Activated naive CD4-positive, alpha-beta T cell treated with anti-CD3 and anti-CD28 coated beads for 36 hours (primary cell): ENCODE measurements at places on chromosomes 5 and 9.

DNA sequence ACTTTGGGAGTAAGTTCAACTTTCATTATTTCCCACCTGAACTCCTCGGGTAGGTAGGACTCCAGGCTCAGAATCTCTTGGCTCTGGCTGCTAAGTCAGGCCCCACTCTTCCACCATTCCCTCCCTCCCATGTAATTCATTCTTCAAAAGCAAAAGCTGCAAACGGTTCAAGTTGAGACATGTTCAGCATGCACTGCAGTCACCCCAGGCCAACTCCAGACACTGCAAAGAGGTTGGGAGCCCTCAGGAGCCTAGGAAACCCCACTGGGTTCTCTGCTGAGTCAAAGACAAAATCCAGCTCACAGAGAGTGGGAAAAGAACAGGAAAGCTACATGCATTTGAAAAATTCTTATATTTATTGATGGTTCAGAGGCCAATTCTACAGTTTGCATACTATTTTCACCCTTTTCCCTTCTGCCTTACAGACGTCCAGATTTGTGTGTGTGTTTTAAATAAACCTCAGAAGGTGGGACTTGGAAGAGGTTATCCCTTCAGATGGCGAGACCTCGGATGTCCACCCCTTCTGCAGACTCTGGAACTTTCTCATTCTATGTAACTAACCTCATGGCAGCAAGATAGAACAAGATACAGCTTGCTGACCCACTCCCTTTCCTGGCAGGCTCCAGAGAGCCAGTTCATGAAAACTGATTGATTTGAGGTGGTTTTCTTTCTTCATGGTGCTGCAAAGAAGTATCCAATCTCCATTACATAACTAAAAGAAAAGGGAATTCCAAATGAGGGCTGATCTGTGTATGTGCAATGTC, 65.7 kb upstream of the EQTN start:
- DNase-seq: no peak

DNA sequence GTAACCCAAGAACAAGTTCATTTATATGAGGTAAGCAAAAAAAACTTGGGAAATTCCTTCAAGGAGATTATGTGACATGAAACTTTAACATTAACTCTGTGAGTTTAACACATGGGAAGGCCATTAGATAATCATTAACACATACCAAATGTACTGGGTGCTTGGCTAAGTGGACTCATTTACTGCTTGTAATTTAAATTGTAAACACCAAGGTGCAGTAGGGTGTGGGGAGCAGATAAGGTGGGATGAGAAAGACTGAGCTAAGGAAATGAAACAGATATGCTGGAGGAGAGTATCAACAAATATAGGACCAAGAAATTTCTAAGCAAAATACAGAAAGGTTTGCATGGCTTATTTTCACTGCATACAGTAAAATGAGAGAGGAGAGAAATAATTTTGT, 2384.8 kb upstream of the ACO1 start:
- DNase-seq: no peak

- peak; percentile 47 for DNase-seq
Measured at GRCh38 chr5:54309691-54310432, 511 bp downstream of the ARL15 start.

DNA sequence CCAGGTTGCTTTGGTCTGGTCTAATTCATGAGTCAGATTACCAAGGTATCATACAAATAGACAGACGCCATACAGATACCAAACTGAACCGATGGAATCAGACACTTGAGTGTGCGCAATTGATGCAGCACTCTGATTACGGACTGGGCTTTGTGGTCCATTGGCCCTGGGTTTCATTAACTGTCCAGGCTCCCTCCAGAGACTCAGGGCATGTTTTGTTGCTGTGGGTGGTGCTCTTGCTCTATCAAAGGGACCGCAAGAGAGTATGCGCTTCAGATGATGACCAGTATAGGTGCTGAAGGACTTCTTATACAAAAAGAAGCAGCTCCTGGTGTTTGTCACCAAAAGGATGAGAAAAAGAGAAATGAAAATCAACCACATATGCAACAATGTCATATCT, 36.9 kb upstream of the ANKRD55 start:
- DNase-seq: peak; percentile 35

DNA sequence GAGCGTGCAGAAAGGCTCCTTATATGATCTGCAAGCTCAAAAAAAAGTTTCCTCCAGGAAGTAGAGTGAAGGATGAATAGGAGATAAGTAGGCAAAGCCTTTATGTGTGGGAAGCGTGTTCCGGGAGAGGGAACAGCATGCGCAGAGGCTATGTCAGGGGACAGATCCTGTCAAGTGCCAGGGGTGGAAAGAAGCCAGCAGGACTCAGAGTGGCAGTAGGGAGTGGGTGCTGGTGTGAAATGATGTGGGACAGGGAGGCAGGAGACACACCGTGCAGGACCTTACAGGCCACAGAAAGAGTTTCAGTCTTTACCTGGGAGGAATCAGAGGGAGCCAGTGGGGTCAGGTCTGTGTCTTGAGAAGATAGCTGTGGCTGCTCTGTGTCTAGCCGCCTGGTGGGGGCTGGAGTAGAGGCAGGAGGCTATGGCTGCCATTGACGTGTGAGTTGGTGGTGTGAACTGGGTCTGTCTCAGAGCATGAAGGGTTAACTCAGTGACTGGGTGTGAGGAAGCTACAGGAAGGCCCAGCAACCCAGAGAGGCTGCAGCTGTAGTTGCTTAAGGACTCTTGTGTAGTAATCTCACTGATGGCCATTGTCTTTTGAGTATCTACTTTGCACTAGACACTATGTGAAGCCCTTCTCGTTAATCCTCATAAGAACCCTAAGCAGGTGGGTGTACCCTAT, 71.3 kb downstream of the PPARGC1B start:
- DNase-seq: no peak

- no peak for DNase-seq
Measured at GRCh38 chr5:67827541-67827940, 388.0 kb upstream of the PIK3R1 start.

DNA sequence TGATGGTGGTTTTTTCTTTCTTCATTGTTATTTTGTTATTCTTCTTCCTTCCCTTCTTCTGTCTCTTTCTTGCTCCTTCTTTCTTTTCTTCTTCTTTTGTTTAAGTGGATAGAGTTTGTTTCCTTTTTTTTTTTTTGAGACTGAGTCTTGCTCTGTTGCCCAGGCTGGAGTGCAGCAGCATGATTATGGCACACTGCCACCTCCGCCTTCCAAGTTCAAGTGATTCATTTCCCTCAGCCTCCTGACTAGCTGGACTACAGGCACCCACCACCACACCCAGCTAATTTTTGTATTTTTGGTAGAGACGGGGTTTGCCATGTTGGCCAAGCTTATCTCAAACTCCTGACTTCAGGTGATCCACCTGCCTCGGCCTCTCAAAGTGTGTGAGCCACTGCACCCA, 40.3 kb downstream of the JAK2 start:
- DNase-seq: no peak

- no peak for DNase-seq
Measured at GRCh38 chr9:134180786-134181647, 16.7 kb upstream of the RNU6ATAC start.

DNA sequence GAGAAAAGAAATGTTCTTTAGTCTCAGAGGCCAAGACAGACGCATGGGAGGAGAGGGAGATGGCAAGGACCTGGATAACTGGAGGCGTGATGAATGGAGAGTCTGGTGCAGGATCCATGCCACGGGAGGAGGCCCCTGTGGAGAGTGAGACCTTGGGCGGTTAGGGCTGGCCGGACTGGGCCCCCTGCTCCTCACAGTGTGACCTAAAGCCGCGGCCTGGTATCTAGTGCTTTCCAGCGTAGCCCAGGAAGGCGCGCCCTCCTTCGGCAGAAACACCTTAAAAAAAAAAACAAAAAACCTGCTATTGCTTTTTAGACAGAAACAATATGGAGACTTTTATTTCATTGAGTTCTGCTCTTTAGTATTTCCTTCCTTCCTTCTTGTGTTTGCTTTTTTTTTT, 33.1 kb downstream of the SCGB3A1 start:
- DNase-seq: no peak

DNA sequence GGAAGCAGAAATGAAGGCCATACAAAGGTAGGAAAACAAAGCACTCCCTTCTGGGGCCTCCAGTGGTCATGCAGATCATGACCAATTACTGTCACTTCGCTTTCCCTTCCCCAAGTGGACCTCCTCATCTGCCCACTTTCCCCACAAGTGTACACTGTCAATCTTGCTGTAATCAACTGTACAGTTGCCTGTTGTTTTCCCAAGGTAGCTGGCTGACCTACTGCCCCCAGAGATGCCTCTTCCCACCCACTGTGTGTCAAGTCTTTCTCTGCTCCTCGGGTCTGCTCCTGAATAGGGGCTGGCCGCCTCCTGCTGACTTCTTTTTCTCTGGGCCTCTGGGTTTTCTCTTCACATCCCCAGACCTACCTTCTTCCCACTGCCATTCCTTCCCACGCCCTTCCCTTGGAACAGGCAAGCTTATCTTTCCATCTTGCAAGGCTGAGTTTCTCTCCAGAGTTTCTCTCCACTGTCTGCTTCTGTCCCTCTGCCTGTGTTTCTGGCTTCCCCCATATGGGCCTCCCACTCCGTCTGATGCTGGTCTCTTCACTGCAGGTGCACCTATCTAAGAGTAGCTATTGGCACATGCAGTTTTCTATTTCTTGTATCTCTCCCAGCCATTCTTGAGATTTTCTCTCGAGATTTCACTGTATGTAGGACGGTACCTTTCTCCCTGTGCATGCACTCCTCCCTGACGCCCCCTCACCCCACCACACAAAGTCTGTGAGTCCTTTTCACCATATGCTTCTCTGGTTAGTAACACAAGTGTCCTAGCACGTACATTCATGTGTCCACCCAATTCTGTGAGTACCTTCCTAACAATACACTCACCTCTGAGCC, 2.4 kb downstream of the ELL2 start:
- DNase-seq: no peak

- DNase-seq: no peak
Measured at GRCh38 chr9:98438666-98439065, 183.2 kb upstream of the TBC1D2 start.

DNA sequence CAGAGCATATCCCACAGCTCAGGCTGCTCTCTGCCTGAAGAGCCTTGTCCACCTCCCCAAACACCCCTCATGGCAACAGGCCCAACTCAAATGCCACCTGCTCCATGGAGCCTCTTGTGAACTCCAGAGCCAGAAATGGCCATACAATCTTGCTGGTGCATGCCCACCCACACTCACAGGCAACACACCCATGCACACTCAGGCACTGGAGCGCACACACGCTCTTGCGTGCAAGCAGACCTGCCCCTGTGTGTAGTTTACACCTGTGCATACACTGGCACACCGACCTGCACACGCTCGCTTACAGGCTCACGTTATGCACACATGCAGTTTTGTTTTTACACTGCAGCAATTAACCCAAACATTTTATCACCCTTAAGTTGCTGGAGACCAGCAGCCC, 40.0 kb downstream of the HRH2 start:
- no peak for DNase-seq

- no peak for DNase-seq
Measured at GRCh38 chr5:169648725-169649310, 11.7 kb downstream of the DOCK2 start.

- no peak for DNase-seq
Measured at GRCh38 chr9:91486699-91487497, 63.3 kb upstream of the NFIL3 start.

DNA sequence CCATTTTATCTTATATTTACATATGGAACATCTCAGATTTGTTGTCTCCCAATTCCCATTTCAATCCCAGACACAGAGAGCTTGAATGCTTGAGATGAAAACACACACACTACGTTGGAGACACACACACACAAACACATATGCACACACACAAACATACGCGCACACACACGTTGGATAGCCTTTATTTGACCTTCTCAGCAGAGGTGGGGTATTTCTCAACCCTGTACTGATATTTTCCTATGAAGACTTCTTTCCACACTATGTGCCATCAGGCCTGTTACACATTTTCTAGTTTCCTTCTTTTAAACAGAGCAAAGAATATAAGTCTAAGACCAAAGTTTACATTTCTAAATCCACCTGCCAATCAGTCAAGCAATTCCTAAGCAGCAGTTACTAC, 291.0 kb downstream of the TAF11L14 start:
- DNase-seq: no peak
